ENCODE measurements at places on chromosomes 7 and 10.

DNA sequence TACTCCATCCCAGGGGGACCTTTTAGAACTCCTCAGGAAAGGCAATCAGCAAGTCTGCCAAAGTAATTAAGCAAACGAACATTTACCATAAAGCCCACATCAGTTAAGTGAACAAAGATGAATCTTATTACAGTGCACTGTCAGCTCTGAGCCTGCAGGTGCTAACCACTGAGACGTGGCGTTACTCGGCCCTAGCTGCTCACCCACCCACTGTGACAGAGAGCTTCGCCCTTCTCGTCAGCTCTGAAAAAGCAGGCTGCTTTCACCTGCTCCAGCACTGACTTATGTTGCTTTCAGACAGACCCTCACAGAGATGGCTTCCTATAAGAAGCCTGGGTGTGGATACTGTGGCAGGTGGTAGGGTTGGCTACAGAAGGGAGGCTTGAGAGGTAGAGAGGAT lies 57.7 kb upstream of the KCNIP2 start:
- no peak for DNase-seq

GRCh38 chr10:79244841-79245504 lies 102.3 kb upstream of the PPIF start:
- peak; percentile 82 for DNase-seq

- peak; percentile 4 for DNase-seq
Measured at GRCh38 chr7:106589198-106589879, 71.6 kb downstream of the CCDC71L start.

GRCh38 chr7:150838965-150839650 lies 13.2 kb upstream of the AOC1 start:
- DNase-seq, result no peak

- no peak for DNase-seq
Measured at GRCh38 chr10:17712053-17712452, 39.9 kb upstream of the TMEM236 start.

GRCh38 chr7:17299483-17299991 lies 1.1 kb downstream of the AHR start:
- peak; percentile 40 for DNase-seq

DNA sequence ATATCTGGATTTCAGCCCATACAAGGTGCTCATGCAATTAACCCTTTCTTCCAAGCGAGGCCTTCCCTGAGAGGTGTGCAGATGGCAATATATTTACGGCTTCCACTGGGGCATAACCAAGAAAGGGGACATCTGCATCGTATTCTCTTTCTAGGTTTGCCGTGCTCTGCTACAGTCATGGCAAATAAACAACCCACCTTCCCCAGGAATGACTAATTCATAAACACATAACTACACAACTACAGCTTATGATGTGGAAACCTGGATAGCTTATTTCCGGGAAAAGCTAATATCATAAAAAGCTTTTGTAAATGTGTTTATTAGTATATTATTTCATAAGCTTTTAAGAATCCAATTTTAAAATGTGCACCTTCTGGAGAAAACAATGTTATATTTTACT lies 120.0 kb downstream of the CAMK1D start:
- no peak for DNase-seq

DNA sequence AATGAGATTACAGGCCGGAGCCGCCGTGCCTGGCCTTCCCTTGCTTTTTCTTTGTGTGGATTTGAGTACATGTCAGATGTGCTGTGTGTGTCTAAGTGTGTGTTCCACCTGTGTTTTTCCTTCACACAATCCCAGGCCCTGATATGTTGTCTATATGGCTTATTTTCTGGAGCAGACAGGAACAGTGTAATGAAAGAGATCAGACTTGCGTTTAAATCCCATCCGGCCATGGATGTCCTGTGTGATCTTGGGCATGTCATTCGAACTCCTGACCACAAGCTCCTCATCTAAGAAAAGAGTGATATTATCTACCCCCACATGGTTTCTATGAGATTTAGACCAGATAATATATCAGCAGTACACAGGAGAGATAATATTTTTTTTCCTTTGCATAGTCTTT lies 37.2 kb downstream of the APBB1IP start:
- DNase-seq, result no peak

- peak; percentile 73 for DNase-seq
Measured at GRCh38 chr10:101032637-101033224, 1.7 kb downstream of the SFXN3 start.
